Right renal pelvis (tissue), 4 donors: ENCODE measurements at places on chromosomes 13 and 19.

DNA sequence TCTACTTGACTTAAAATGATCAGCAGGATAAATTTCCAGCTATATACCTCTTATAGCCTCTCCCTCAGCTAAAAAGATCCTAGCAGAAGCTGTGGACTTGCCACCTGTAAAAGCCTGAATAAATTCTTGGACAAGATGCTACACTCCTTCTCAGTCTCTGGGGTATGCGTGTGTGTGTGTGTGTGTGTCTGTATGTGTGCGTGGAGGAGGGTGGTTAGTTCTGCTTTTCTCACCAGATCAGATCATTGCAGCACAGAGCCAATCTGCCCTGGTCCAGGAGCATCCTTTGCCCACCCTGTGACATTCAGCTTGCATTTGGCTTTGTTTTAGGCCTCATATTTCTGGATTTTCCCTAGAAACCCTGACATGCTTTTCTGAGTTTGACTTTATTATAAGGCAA is 438.3 kb downstream of the RFC3 start:
- no peak for DNase-seq

DNA sequence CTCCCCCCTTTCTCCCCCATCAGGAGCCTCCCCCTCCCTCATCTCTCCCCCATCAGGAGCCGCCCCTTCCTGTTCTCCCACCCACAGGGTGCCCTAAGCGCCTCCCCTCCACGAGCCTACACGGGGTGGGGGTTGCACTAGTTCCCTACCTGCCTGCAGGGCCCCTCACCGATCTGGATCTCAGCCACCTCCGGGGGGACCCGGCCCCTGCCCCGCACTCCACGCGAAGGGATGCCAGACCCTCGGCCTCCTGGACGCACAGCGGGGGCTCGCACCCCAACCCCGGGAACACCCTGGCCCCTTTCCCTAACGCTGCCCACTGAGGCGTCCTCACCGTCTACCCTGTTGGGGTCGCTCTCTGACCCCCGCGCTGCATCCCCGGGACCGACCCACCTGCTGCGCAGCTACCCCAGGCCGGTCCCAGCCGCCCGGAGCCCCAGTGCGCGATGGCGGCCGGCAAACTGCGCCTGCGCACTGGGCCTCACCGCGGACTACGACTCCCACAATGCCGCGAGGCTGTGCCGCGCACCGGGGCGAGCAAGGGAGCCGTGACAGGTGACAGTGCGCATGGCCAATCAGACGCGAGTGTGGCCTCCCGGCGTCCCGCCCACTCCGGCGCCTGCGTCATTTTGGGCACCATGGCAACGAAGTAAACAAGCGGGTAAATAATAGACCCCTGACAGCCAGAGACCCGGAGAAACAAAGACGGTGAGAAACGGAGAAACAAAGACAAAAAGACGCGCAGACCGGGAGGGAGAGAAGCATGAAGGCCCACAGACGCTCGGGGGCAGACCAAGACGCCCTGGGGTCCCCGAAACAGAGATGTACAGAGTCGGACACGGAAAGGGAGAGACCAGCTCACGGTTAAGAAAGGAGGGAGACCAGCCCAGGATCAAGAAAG is at the start of gene ZSCAN18:
TSS of gene ZSCAN18 (minus strand) at position 451 of the 901 bp plus-strand sequence. CDS start 7,964 bp downstream, outside the sequence.
- peak; percentile 98 for DNase-seq

- no peak for DNase-seq
Measured at GRCh38 chr13:43046259-43046658, 22.9 kb downstream of the DNAJC15 start.

DNA sequence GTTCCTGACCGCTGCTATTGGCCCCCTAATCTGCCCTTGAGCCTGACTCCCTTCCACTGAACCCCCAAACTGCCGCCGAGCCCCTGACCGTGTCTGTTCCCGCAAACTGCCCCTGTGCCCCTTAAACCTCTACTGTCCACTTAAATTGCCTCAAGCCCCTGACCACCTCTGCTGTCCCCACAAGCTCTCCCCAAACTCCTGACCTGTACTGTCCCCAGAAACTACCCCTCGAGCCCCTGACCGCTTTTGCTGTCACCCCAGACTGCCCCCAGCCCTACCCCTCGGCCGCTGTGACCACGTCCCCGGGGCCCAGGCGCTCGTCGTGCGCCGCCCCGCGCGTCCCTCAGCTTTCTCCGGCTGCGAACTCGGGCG is 382 bp downstream of the ZNF77 start:
- no peak for DNase-seq

GRCh38 chr19:19587771-19588170 is 30.7 kb downstream of the PBX4 start:
- no peak for DNase-seq

- no peak for DNase-seq
Measured at GRCh38 chr13:74246487-74246886, 112.3 kb upstream of the KLF12 start.

DNA sequence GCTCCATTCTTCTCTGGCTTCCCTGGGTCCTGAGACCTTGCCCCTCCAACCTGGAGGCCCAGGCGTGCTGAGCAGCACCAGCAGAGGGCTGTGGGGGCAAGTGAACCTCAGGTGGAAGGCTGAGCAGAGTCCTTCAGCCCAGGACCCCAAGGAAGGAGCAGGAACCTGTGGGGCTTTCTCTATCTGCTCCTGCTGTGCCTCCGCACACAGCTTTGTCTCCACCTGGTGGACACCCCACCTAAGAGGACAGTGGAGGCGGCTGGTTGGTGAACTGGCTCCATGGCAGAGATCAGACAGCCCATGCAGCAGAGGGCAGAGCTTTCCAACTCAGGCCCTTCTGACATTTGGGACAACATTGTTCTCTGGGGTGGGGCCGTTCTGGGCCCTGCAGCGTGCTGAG is 19.7 kb downstream of the ZFR2 start:
- DNase-seq = no peak

DNA sequence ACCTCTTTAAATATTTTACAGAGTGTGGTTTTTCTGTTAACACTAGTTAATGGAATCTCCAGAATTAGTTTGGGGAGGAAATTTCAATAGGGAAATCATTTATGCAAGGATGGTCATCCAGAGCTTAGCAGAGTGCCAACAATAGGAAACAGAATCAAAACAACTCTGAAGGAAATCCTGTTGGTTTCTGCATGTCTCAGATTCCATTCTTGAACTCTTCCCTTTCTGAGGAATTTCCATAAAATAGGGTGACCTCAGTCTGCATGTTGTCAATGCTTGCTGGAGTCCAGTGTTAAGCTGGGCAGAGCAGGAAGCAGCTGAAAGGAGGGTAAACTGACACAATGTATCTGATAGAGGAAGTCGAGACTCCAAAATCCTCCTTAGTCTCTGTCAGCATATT is 16.9 kb downstream of the CBY2 start:
- no peak for DNase-seq

DNA sequence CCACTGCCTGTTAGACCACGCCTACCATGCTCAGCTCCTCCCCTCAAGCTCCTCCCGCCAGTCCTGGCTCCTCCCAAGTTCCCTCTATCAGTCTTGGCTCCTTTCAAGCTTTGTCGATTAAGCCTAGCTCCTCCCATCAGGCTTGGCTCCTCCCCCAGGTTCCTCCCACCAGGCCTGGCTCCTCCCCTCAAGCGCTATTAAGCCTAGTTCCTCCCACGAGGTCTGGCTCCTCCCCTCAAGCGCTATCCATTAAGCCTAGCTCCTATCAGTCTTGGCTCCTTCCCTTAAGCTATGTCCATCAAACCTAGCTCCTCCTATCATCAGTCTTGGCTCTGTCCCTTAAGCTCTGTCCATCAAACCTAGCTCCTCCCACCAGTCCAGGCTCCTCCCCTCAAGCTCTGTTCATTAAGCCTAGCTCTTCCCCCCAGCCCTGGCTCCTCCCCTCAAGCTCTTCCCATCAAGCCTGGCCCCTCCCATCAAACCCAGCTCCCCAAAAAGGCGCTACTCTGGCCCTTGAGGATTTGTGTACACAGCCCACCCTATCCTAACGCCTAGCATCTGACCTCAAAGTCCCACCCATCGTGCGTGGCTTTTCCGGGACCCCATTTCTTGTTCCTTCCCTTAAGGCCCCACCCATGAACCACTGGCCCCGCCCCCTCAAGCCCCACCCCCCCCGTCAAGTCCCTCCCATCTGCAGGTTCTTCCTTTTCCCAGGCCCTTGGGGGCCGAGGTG is 10.0 kb downstream of the CAMSAP3 start:
- no peak for DNase-seq

GRCh38 chr13:27293873-27294515 is 23.4 kb downstream of the RASL11A start:
- no peak for DNase-seq

- no peak for DNase-seq
Measured at GRCh38 chr13:33281951-33282595, 3.5 kb downstream of the STARD13 start.

GRCh38 chr19:48989701-48990291 is 3.3 kb downstream of the GYS1 start:
- DNase-seq = no peak
